HepG2 (cell line): ENCODE measurements at places on chromosomes 2 and 18. TPM values are rescaled to one million over a fixed set of nuclear protein-coding genes. Genes with fewer than 3 reads are reported as not detected.
A peak's percentile ranks its signal among the peaks of the same experiment; 100 is the strongest.

The CERKL gene
- total RNA-seq: not detected in 2 replicates

The PDCD1 gene
- not detected in 2 replicates for total RNA-seq

GRCh38 chr18:58532298-58532697 lies 96.6 kb downstream of the ALPK2 start:
- no peak overlapping the region for H3K27ac ChIP-seq
- no peak overlapping the region for H3K4me3 ChIP-seq
- no peak for DNase-seq
- H3K36me3 ChIP-seq: no peaks in the 10 kb centered on the region
- no peaks in the 10 kb centered on the region for H3K27me3 ChIP-seq
- H3K4me1 ChIP-seq: peaks cover 57% of the 10 kb centered on the region

- H3K36me3 ChIP-seq: no peaks in the 10 kb centered on the region
- H3K4me1 ChIP-seq: no peaks in the 10 kb centered on the region
- no peak overlapping the region for H3K27ac ChIP-seq
- H3K27me3 ChIP-seq: peaks cover 6% of the 10 kb centered on the region; the same call in 1 of the 2 replicates
- no peak for DNase-seq
- no peak overlapping the region for H3K4me3 ChIP-seq
These were observed 233.4 kb upstream of the MYT1L start for GRCh38 chr2:2564300-2565078.

- no peak overlapping the region for H3K27ac ChIP-seq
- H3K27me3 ChIP-seq: peaks cover 11% of the 10 kb centered on the region; the same call in 1 of the 3 replicates
- peaks cover 7% of the 10 kb centered on the region; the same call in 1 of the 2 replicates for H3K4me1 ChIP-seq
- DNase-seq: no peak
These were observed 292.3 kb upstream of the ID2 start for GRCh38 chr2:8389431-8390108.

- no peak overlapping the region for H3K27ac ChIP-seq
- no peaks in the 10 kb centered on the region for H3K36me3 ChIP-seq
- DNase-seq: no peak
- H3K4me3 ChIP-seq: no peak overlapping the region
- H3K27me3 ChIP-seq: no peaks in the 10 kb centered on the region
These were observed 130.1 kb upstream of the GALNT5 start for GRCh38 chr2:157127249-157128012.

DNA sequence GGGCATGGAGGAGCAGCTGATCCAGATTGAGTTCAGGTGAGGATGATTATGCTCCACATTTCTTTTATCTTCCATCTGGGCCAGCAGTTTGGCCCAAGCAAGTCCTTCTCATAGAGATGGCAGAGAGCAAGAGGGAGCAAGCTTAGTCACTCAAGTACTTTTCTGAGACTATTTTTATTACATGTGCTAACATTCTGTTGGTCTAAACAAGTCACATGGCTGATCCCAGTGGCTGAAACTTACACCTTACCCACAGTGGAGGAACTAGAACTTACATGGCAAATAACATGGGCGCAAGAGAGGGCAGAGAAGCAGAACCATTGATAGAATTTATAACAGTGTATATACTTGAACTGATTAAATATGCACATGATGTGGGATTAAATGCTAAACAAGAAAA lies 105.7 kb downstream of the KYNU start:
- H3K4me1 ChIP-seq: peaks cover 32% of the 10 kb centered on the region
- DNase-seq: no peak
- no peak overlapping the region for H3K27ac ChIP-seq

DNA sequence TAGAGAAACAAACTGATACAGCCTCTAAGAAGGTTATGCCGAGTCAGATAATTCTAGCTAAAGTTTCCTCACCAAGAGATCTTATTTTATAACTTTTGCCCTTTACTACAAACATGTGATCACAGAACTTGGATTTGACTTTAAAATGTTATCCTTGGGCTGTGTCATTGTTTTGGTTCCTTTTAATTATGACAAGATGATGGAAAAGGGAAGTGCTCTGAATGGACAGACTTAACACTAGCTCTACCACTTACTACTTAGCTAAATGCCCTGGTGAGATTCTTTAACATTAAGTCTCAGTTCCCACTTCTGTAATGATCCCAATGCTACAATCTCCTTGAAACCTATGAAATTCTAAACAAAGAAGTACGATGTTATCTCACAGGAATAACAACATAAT lies 69.9 kb downstream of the RTTN start:
- H3K4me3 ChIP-seq: no peak overlapping the region
- H3K27me3 ChIP-seq: no peaks in the 10 kb centered on the region
- peaks cover 7% of the 10 kb centered on the region for H3K4me1 ChIP-seq

DNA sequence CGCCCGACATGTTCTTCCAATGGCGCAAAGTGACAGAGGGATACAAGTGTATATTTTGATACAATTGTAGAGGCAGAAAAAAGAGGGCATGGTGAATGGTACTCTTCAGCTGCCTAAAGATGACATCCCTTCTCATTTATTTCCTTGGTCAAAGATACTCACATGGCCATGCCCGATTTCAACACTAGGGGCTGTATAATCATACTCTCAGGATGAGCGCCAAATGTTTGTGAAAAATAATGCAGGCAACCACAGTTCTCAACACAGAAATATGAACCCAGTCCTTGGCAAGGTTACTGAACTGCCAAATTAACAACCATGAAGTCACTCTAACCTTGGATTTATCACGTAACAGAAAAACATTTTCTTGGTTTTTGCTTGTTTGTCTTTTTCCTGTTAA lies 204.4 kb downstream of the CCDC102B start:
- no peaks in the 10 kb centered on the region for H3K36me3 ChIP-seq
- DNase-seq: peak; percentile 1
- H3K4me3 ChIP-seq: no peak overlapping the region
- H3K27ac ChIP-seq: no peak overlapping the region
- H3K27me3 ChIP-seq: no peaks in the 10 kb centered on the region

DNA sequence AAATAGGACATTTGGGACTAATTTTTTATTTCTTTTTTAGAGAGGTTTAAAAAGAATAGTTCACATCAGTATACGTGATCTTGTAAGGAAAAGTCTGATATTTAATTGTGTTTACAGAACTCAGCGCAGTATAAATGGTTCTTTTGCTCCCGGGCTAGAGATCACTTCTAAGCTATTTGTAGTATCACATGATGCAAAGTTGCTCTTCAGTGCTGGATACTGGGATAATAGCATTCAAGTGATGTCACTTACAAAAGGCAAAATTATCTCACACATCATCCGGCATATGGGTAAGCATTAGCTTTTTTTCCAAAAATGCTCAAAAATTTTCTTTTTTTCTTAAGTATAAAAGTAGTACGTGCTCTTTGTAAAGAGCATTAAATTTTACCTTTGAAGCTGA lies 37.4 kb upstream of the CYP20A1 start:
- no peak for DNase-seq
- H3K27ac ChIP-seq: no peak overlapping the region
- H3K27me3 ChIP-seq: no peaks in the 10 kb centered on the region
- H3K4me1 ChIP-seq: no peaks in the 10 kb centered on the region
- H3K36me3 ChIP-seq: peaks cover 2% of the 10 kb centered on the region; the same call in 1 of the 3 replicates

- DNase-seq: no peak
- no peaks in the 10 kb centered on the region for H3K4me1 ChIP-seq
- H3K27me3 ChIP-seq: no peaks in the 10 kb centered on the region
- H3K36me3 ChIP-seq: no peaks in the 10 kb centered on the region
These were observed 106.1 kb downstream of the DSEL start for GRCh38 chr18:67410075-67411070.

GRCh38 chr2:3260959-3261358 lies 116.7 kb downstream of the EIPR1 start:
- no peak overlapping the region for H3K27ac ChIP-seq
- no peak for DNase-seq
- H3K36me3 ChIP-seq: peaks cover 14% of the 10 kb centered on the region
- no peak overlapping the region for H3K4me3 ChIP-seq

DNA sequence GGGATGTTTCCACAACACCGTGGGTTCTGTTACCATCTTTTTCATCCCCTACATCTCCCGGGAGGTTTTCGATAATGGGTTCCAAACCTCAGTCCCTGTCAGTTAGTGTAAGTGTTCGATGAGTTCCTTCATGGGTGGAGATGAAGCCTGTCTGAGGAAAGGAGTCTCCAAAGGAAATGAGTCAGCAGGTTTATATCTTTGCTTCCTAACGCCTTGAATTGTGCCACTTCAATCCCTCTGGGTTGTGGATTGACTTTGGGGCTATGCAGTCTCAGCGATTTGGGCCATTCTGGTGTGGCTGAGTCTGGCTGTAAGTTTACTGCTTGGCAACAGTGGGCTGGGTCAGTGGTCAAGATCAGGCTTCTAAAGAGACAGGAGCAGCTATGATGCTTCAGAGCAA lies 1.2 kb downstream of the SERPINB5 start:
- DNase-seq: no peak
- H3K27me3 ChIP-seq: peaks cover 15% of the 10 kb centered on the region; the same call in 2 of the 3 replicates
- H3K4me1 ChIP-seq: no peaks in the 10 kb centered on the region

DNA sequence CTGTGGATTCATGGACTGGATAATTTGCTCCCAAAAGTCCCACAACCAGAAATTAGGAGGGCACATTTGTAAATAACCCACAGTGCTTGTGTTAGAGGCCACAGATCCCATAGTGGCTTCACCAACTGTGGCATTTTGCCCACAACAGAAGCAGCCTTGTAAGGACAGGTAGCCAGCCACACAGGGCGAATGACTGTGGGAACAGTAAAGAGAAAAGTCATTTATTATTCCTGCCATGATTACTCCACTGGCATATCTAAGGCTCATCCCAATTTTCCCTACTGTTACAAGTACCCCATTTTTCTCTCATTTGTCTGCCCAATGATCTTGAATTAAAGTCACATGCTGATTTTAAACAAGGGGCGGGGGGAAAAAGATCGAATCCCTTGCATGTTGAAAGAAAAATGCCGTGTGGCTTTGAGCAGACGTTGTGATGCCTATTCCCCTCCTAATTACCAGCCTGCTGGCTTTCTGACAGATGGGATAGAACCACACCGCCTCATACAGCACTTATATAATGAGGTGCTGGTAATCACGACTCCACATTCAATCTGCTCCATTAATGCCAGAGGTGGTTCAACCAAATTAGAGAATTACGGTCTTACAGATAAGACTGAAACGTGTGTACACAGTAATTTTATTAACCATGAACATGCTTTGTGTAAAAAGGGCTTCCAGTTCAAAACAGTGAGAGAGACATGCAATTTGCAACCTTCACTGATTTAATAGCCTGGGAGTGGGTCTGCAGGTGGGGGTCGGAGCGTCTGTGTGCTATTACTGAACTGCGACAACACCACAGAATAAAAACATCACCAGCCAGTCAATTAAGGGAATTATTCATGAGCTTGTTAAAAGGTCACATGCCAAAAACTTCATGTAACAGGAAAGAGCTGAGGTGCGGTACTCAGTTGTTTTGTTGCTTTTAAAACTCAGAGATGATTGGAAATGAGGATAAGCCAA lies 196.0 kb downstream of the TMEM163 start:
- peaks cover 3% of the 10 kb centered on the region for H3K27me3 ChIP-seq
- H3K4me1 ChIP-seq: no peaks in the 10 kb centered on the region
- no peak overlapping the region for H3K27ac ChIP-seq
- no peaks in the 10 kb centered on the region for H3K36me3 ChIP-seq
- DNase-seq: no peak

- H3K27me3 ChIP-seq: no peaks in the 10 kb centered on the region
- DNase-seq: peak; percentile 23
- H3K27ac ChIP-seq: no peak overlapping the region
- no peak overlapping the region for H3K4me3 ChIP-seq
- H3K36me3 ChIP-seq: no peaks in the 10 kb centered on the region
These were observed 176.0 kb downstream of the SMAD2 start for GRCh38 chr18:47754311-47755101.

DNA sequence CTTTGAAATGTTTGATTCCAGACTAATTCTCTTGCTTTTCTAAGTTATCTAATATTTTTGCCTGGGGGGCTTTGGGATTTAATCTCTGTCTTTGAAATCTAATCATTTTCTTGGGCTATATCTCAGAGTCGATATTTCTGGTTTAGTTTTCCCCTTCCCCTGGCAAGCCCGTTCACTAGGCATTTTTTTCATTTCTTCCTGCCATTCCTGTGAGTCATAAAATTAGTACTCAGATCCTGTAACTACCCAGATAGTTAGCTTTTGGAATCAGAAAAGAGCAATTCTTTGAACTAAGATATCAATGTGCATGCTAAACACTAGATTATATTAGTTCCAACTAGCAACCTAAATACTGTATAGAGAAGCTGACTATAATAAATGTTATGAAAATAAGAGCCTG lies 29.4 kb upstream of the RNF149 start:
- H3K4me3 ChIP-seq: no peak overlapping the region
- no peaks in the 10 kb centered on the region for H3K36me3 ChIP-seq
- no peak for DNase-seq
- H3K27me3 ChIP-seq: no peaks in the 10 kb centered on the region
